COR-L47 (cell line): ENCODE measurements at places on chromosomes 6 and 20.

DNA sequence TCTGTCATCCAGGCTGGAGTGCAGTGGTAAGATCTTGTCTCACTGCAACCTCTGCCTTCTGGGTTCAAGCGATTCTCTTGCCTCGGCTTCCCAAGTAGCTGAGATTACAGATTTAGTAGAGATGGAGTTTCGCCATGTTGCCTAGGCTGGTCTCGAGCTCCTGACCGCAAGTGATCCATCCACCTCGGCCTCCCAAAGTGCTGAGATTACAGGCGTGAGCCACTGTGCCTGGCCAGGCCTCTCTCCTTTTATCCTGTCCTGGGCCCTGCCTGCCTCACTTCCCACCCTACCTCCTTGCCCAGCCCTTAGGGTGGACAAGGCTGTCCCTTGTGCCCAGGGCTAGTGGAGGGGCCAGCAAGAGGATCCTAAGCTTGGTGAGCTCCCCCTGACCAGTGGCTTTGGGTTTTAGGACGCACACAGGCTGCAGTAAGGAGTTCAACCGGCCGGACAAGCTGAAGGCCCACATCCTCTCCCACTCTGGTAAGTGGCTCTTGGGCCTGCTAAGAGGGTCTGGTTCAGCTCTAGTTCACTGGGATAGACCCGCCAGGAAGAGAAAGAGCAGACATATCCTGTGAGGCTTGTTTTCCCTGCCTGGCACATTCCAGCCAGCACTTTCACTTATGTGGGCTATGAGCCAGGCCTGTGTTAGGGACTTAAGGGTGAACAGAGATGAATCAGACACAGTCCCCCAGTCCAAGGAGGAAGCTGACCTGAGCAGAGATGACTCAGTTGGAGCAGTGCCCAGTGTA lies 21.9 kb upstream of the CHMP4B start:
- DNase-seq = peak; percentile 26

DNA sequence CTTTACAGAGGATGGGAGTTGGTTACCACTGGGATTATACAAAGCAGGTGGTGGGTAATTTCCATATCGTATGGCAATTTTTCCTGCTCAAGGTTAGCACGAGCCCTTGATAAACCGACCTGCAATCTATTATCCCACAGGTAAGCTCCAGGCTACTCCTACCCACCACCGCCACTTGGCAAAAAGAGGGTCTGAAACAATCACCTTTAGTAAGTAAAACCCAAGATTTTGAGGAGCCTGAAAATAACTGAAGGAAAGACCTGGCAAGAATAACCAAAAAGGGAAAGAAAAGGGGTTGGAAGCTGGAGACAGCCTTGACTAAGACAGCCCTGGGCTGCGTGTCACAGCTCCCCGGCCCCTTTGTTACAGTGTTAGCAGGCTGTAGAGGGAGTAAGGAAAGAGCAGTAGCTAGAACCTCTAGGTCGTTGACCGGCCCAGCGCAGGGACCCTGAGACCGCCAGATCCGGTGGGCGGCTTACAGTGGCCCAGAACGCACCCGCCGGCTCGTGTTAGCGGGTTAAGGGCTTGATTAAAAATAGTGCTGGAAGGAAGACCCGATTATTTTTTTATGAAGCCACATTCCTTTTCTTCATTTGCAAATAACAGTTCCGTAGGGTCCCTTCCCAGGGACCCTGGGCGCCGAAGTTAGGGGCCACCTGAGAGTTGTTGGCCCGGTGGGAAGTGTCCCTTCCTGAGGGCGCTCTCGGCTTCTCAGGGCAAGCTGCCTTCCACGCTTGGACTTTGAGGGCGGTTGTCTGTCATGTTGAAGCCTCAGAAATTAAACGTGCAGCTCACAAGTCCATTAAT lies 30.5 kb downstream of the TFAP2B start:
- DNase-seq = no peak

DNA sequence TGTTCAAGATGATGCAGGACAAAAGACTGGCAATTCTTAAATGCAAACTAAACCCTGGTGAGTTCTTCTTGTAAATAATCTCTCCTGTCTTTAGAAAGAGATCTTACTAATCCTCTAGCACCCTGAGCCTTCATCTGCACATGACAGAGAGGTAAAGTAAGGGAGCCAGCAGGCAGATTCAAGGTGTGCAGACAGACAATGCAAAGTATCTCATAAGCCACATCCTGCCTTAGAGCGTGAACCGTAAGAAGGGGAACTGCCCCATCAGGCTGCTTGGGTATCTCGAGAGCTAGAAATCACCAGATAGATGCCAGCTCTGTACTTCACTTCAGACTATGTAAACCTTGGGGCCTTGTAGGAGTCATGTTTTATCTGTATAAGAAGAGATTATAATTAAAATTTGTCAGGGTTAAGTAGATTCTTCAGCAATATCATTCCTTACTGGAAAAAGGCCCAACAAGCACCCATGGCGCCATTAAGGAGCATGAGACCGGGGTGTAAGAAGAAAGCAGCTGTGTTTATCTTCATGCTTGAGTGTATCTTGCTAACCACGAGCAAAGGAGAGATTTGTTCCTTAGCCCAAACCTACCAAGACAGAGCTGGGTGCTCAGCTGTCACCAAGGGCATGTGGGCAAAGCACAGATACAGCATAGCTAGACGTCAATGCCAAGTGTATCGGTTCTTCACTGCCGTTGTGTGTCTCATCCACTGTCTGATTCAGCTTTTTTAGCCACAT lies 24.4 kb downstream of the CNR1 start:
- DNase-seq = no peak

GRCh38 chr6:166921570-166921969 lies 34.8 kb downstream of the RNASET2 start:
- DNase-seq = no peak

GRCh38 chr6:13013681-13014503 lies 297.3 kb downstream of the PHACTR1 start:
- DNase-seq = no peak
